ENCODE measurements at places on chromosomes 12 and 14.

DNA sequence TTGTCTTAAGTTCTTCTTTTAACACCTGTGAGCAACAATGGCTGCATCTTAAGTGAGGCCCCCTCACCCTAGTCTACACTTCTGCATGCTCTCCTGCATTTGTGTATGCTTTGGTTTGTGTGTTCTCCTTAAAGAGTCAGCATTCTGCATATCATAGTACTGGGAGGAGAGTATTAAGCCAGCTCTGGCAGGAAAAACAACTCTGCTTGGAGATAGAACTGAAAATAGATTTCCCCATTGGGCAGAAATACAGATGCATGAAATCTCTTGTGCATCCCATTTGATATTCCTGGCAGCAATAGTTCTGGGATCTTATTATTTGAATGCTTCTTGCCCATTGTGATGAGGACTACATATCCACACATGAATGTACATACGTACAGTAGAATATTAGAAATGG, 70.6 kb upstream of the PRICKLE1 start:
- H3K27ac ChIP-seq, result no peak overlapping the region
- peaks cover 4% of the 10 kb centered on the region for H3K4me1 ChIP-seq
- DNase-seq, result no peak
- H3K36me3 ChIP-seq, result peaks cover 2% of the 10 kb centered on the region
- no peaks in the 10 kb centered on the region for H3K27me3 ChIP-seq
- no peak overlapping the region for H3K4me3 ChIP-seq

DNA sequence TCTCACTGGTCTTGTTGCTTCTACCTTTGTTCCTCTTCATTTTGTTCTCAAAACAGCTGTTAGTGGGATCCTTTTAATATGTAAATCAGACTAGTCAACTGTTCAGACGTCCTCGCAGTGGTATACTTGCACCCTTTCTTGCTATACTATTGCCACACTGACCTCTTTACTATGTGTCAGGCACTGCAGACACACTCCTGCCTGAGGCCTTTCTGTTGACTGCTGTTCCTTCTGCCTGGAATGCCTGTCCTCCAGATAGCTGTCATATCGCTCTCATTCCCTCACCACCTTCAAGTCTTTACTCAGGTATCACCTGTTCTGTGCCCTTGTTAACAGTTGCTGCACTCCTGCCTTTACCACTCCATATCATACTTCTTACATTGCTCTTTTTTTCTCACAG, 90.0 kb upstream of the TMEM263 start:
- H3K4me1 ChIP-seq, result peaks cover 48% of the 10 kb centered on the region
- DNase-seq, result no peak
- H3K27me3 ChIP-seq, result no peaks in the 10 kb centered on the region
- no peak overlapping the region for H3K27ac ChIP-seq
- no peak overlapping the region for H3K4me3 ChIP-seq

DNA sequence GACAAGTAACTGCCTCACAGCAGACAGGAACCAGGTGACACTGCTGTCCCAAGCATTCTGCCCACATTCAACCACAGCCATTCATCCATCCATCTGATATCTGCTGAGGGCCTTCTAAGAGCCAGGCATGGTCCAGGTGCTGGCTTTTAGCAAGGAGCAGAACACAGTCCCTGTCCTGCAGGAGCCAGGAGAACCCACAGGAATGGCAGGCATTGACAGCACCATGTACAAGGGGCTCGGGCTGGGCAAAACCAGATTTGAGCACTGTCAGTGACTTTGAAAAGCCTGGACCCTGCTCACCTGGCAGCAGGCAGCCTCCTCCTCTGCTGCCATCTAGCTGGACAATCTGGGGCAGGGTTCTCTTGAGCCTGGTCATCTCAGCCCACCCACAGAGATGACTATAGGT, 137.0 kb downstream of the ZFP36L1 start:
- H3K27ac ChIP-seq, result no peak overlapping the region
- no peak for DNase-seq
- H3K36me3 ChIP-seq, result no peaks in the 10 kb centered on the region
- H3K27me3 ChIP-seq, result no peaks in the 10 kb centered on the region
- H3K4me3 ChIP-seq, result no peak overlapping the region

DNA sequence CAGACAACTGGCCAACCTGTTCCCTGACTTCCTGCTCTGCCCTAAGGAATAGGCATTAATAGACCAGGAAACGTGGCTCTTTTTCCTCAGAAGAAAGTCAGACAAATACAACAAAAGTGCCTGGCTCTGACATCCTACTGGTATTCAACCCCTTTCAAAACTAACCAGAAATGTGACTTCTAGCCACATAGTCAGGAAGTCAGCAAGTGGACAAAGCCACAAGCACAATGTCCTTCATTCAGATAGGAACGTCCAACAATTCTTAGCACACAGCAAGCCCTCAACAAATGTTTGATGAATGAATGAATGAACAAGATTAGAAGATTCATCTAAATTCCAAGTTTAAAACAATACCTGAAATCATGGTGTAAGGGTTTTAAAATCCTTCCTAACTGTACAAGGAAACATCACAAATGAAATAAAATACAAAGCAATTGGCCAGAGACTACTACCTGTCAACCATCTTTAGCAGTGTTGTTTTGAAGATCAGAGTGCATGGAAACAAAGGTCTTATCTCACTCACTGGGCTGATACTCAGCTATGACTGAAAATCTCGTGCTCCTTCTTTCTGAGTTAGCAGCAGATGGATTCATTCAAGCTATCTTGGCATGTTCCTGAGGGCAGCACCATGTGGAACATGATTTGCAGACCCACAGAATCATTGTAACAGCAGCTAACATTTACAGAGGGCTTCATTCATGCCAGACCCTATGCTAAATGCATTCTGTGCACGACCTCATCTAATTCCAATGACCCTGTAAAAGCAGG, 16.5 kb downstream of the APPL2 start:
- no peaks in the 10 kb centered on the region for H3K27me3 ChIP-seq
- DNase-seq, result no peak
- peaks cover 65% of the 10 kb centered on the region for H3K4me1 ChIP-seq
- peak overlapping the region; percentile 36 for H3K27ac ChIP-seq

Data from chondrocyte (in vitro differentiated cells).